Stimulated activated CD8-positive, alpha-beta memory T cell treated with anti-CD3 and anti-CD28 coated beads, Interleukin-2, amount 100 ng/mL, for 1 hour (primary cell): ENCODE measurements at places on chromosomes 2 and 18.

DNA sequence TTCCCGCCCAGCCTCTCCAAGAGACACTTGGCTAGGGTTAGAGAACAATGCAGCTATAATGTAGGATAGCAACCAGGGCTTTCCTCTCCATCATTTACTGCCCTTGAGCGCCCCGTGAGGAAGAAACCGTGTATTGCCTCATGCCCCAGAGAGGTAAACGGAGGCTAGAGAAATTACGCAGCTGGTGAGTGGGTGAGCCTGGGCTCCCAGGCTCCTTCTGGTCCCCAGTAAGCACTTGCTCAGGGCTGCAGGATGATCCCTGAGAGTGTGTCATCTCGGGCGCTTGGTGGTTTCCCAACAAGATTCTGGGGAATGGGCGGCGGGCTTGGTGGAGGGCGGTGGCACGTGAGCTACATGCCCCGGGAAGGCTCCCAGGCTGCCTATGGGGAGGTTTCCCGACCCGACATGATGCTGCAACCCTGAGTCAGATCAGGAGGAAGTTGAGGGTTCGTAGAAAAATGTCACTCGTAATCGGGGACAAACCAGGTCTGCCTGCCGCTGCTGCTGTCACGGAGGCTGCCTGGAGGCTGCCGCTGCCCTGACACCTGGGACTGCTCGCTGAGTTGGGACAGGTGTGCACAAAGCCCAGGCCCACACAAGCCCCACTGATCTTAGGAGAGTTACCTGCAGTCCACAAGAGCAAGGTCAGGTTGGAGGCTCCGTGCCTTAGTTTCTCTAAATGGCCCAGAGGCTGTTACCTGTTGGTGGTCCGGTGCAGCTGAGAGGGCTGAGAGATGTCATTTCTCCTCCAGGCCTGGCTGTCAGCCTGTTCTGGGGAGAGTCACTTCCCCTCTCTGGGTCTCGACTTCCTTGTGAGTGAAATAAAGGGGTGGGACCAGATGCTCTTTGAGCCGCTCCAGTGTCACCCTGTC lies at the start of gene GPR55:
TSS of gene GPR55 (minus strand) at position 773 of the 872 bp plus-strand sequence. CDS start 14,280 bp downstream, outside the sequence.
- no peak for DNase-seq

- DNase-seq, result no peak
Observed at GRCh38 chr2:220987839-220988238, 584.3 kb downstream of the EPHA4 start.

GRCh38 chr2:218202266-218202665 lies 14.7 kb upstream of the ARPC2 start:
- no peak for DNase-seq

DNA sequence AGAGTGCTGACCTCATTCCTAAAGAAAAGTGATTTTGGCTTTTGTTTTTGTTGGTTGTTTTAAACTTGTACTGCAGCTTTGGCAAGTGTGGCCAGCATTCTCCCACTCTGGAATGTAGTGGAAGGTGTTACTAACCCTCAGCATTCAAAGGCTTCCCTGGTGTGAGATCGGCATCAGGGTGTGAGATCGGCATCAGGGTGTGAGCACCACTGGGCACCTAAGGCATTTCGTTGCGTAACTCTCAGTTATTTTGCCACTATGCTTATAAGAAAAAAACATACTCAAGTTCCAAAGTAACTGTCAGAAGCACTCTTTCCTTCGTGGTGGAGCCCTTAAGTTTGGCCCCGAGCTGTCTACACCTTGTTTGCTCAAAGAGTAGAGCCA lies 1.7 kb downstream of the CYBRD1 start:
- DNase-seq, result no peak

GRCh38 chr2:69717861-69718273 lies 24.1 kb upstream of the ANXA4 start:
- no peak for DNase-seq

DNA sequence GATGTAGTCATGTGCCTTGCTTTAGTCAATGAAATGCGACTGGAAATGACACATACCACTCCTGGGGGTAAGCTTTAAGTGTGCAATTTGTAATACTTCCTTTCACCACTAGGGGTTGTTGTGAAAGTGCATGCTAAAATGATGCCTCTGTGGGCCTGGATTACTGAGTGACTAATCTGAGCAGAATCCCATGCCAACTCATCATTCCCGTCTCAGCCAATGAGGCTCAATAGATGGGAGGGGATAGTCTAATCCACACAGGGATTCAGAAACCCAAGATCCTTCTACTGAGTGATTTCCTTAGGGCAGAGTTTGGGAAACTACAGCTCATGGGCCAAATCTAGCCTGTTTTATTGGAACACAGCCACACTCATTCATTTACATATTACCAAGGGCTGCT lies 54.0 kb downstream of the HRH4 start:
- DNase-seq, result no peak

GRCh38 chr2:203763241-203763937 lies 57.0 kb downstream of the CD28 start:
- DNase-seq, result no peak
